Amniotic epithelial cell (primary cell): ENCODE measurements at places on chromosomes 2 and 18.

DNA sequence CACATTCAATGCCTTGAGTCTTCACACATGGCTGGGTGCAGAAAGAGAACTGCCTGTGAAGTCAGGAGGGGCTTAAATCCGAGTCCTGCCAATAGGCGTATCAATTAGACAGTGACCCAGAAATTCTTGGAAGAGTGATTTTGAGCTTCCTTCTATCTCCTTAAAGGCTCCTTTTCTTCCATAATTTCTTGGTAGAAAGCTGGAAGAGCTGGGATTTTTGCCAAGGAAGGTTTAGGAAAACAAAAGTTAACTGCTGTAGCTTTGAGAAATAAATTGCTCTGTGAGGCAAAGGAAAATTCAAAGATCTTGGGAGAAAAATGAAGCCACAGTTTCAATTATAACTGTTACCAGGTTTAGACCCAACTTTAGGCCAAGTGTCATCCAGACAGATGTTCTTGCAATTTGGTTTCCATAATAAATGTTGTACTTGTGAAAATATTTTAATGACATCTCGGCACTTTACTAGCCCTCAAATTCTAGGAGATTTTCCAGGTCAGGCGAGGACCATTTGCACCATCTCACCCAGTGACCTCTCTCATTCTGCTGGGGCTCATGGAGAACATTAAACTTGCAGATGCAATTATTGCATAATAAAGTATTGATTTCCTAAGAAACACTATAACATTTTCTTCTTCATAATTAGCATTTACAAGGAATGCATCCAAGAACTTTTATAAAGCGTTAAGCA is 329.7 kb upstream of the MEIS1 start:
- no peak for DNase-seq

- DNase-seq, result peak; percentile 73
These were observed 34.2 kb downstream of the IMPA2 start for GRCh38 chr18:12015416-12016062.

GRCh38 chr18:79480171-79481045 is 84.7 kb downstream of the NFATC1 start:
- no peak for DNase-seq

DNA sequence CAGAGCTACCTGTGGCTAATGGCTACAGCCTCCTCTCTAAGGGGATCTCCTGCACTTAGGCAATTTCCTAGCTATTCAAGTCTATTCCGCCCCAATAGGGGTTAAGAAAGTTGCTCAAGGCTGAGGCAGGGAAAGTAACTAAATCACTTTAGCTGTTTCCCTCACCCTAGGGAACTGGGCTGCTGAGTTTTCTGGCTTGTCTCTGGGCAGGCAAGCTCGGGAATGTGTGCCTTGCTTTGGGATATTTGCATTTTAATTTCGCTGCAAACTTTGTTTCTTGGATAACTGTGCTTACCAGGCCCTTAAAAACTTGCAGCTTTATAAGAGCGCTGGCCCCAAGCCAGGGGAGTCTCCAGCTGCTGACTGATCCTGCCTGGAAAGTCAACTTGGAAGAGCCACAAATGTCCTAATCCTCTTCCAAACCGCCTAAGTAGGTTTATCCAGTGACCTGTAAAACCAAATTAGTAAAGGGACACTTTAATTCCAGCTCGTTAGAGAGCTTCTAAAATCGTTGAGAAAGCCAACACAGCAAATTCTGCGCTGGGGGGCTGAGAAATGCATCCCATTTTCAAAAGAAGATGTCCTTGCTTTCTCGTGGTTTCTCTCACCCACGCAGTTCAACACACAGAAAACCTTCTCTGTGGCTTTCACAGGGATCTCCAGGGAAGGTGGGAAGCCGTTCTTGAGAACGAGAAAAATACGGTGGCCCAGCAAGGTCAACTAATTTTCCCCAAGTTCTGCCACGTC is 59.5 kb upstream of the SP3 start:
- peak; percentile 74 for DNase-seq

DNA sequence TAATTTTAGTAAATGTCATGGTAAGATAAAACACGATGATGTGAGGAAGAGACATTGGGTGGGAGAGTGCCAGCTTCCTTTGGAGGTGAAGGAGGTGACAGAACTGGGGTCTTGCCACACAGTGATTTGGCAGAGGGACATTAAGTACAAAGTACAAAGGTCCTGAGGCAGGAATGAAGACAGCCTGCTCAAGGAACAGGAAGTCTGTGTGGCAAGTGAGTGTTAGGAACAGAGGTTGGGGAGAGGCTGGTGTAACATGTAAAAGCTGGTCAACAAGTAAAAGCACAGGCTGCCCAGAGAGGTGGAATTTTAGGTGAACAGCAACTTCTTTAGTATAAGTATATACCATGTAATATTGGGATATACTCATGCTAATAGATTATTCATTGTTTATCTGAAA is 73.1 kb downstream of the INPP5D start:
- DNase-seq, result no peak

- no peak for DNase-seq
These were observed 60.0 kb upstream of the NOSTRIN start for GRCh38 chr2:168742258-168742932.

DNA sequence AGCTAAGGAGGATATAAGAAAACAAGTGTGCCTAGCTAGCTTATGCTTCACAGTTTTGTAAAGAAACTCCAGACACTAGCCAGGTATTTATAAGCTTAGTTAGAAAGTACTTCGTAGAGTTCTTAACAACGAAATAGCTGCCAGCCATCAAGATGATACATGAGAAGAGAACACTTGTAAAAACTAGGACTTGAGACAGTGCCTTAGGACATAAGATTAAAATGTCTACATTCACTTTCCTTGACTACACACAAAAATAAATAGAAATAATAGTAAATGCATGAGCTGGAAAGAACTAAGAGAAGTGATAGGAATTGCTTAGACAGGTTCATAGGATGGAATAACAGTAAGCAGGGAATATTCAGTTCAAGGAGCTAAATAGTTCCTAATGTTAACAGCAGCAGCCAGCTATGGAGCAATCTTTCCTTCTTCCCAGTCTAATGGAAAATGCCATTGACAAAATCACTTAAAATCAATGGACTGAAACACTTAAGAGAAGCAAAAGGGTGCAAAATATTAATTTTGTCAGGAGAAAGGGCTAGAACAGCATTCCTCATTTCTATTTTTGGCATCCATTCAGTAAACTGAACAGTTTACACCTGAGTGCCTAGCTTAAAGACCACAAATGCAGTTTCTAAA is 186.6 kb downstream of the PDE11A start:
- no peak for DNase-seq

- peak; percentile 15 for DNase-seq
These were observed 221.8 kb downstream of the INSIG2 start for GRCh38 chr2:118309946-118310680.

- DNase-seq, result no peak
These were observed 424.9 kb downstream of the PID1 start for GRCh38 chr2:228846161-228846560.

DNA sequence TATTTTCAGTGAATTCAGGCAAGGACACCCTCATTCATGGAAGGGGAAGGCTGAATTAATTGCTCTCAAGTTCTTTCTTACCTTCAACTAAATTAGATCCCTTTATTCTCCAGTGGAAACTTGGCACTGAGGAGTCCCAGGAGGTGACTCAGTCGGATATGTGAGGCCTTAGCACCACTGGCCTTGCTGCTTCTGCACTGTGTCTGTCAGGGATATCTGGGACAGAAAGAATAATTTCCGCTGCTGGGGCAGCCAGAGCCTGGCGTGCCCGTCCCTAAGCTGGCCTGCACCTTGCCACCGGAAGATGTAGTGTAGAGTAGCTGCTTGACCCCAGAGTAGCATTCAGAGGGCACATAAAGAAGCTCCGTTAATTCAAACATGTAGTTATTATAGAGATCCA is 53.4 kb downstream of the LIMS1 start:
- peak; percentile 87 for DNase-seq

DNA sequence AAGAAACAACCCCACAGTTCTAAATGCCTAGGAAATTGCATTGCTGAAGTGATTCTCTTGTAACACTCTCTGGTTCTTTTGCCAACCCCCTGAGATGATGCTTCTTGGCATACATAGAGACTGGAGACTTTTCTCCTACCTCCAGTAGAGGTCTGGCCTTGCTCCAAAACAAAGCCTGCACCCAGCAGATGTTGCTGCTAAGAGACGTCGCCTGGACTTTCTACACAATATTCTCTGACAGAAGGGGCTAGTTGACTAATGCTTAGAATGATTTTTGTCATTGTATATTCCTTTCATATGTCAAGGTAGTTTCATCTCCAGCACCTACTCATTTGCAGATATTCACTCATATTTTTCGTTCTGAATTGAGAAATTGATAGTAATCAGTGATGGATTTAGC is 24.6 kb downstream of the SOWAHC start:
- DNase-seq, result no peak

DNA sequence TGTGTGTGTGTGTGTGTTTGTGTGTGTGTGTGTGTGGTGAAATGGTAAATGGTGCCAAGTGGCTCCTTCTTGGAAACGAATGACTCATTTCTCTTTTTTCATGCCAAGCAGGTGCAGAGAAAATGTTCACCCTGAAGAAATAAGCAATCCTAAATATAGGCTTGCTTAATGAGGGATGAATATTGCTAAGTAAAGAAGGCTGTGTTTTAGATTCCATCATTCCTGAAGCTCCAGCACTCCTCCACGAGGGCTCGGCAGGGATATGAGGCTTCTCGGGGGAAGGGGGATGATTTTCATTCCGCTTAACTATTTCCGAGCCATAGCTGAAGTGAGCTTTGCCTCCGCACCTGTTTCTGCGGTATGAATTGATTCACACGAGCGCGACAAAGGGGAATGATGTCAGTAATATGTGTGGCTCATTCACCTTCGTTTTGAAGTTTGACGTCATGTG is 72.9 kb downstream of the TSN start:
- DNase-seq, result peak; percentile 1

- no peak for DNase-seq
These were observed 478.9 kb upstream of the HS6ST1 start for GRCh38 chr2:128797533-128797932.

DNA sequence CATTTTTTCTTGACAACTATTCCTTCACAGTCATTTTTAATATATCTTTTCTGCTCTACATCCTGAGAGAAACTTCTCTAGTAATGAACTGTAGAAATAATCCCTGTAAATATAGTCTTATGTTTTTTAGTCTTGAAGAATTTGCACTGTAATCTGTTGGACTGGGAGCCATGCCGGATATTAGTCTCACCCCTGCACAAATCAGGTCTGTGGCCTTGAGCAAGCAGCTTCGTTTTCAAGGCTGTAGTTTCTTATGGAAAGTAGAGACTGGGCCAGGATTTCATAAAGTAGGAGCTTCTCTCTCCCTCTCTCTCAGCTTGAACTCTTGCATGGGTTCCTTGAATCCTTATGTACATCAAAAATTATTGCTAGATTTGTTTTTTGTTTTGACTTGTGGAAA is 8.7 kb downstream of the FARP2 start:
- peak; percentile 39 for DNase-seq

DNA sequence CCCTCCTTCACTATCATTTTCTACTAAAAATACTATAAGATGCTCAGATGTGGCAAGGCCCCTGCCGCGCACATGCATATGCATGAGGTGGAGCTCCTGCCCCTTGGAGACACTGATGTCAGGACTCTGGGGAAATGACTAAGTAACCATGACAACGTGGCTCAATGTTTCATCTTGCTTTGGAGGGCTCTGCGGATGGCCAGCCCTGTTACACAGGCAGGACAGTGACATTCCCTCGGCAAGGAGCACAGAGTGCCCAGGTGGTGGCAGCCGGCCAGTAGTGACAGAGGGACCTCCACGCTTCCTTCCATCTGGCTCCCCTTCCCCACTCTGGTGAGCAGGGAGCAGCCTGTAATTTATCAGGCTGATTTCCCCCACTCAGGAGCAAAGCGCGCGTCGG is 364.1 kb downstream of the SS18 start:
- no peak for DNase-seq

GRCh38 chr18:32893915-32894314 is 121.1 kb upstream of the KLHL14 start:
- peak; percentile 3 for DNase-seq

DNA sequence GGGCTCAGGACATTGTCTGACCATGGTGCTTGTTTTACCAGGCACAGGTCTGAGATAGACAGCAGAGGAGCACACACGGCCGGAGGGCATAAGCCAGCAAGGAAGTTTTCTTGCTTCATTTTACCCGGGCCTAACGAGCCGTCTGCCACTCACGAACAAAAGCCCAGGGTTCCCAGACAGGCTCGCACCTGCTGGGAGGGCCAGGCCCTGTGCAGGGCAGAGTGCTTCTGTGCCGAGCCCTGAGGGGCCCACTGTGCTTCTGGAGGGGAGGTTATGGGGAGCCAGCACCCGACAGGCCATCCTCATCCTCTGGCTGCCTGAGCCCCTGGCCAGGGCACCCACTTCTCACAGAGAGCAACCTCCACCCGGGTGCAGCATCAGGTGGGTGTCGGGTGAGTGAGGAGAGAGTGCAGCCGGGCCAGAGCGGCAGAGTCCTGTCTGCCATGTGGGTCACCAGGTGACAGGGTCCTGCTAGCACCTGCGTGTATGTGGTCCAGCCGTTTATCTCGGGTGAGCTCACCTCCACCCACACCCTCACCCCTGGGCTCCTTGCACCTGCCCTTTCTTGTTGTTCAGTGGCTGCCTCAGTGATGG is 297.9 kb downstream of the NDUFA10 start:
- DNase-seq, result no peak

DNA sequence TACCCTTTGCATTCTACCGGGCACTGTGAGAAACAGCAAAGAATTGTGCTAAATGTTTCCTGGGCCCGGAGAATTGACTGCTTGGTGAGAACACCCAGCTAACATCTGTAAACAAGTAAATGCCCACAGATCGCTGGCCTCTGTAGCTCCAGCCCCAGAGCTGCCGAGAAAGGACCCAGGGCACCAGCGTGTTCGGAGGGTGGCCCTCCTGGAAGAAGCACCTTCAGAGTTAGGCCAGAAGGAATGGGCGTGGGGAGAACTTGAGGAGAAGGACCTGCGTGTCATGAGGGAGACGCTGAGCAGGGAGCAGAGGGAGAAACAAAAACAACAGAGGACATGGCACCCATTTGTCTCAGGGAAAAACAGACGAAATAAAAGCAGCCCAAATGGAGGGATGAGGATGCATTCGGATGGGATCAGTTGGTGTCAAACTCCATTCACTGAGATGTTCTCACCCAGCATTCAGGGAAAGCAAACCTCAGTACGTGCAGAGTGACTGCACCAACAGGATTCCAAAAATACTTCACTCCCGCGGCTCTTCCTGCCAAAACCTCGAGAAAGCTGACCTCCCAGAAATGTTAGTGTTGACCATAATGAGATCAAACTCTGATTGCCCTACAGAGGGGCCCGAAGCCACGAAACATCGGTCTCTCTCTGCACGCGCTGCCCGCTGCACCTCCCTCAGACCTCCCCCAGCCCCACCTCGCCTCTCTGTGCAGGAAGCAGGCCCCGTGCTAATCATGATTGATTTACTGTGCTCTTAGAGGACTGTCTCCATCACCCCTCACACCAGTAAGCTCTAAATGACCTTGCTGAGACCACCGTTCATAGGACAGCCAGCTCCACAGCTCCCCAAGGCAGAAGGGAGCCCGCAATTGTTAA is 376.3 kb upstream of the SALL3 start:
- no peak for DNase-seq
